ENCODE measurements at places on chromosomes 2 and 18.

DNA sequence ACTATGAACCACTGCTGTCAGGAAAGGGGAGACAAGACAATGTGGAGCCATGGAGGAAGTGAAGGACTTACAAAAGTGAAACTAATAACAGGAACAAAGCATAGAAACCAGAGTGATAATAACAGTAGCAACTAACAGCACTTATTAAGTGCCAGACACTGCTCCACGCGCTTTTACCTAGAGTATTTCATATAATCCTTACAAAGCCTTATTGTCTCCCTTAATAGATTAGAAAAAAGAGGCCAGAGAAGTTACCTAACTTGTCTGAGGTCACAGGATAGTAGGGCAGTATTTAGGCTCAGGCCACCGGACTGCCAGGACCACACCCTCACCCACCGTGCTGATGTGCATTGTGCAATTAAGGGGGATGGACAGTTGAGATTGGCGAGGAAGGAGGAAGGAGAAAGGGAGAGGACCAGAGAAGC, 98.6 kb upstream of the NFU1 start:
- DNase-seq = no peak

DNA sequence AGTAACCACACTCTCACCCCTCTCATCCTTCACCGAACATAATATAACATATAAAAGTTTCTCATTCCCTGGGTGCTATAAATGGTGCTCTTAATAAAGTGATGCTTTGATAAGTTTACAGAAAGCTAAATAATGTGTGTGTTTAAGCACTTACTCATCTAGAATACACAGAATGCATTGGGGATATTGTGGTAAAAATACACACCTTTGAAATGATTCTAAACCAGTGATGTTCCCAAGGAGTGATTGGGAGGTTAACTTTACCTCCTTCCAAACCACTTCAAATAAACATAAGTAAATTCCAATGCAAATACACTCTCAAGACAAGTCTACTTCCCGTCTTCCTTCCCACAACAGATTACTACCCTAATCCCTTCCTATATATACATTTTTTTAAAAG, 85.3 kb upstream of the TWSG1 start:
- DNase-seq = no peak

DNA sequence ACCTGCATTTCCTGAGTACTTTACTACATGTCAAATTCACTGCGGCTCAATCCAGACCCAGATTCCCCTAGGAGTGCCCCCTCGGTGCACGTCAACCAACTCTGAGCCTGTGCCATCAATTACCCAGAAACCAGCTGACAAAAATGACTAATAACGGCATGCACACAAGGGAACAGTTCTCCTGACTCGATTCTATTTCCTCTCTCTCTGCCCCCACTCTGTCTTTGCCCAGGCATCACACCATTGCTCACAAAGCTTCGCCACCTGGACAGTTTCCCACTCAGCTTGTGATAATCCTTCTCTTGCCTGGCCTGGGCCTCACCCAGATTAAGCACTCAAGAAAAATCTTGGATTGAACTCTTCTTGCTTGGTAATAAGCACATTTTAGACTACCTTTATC, 115.3 kb upstream of the NDUFV2 start:
- DNase-seq = no peak

DNA sequence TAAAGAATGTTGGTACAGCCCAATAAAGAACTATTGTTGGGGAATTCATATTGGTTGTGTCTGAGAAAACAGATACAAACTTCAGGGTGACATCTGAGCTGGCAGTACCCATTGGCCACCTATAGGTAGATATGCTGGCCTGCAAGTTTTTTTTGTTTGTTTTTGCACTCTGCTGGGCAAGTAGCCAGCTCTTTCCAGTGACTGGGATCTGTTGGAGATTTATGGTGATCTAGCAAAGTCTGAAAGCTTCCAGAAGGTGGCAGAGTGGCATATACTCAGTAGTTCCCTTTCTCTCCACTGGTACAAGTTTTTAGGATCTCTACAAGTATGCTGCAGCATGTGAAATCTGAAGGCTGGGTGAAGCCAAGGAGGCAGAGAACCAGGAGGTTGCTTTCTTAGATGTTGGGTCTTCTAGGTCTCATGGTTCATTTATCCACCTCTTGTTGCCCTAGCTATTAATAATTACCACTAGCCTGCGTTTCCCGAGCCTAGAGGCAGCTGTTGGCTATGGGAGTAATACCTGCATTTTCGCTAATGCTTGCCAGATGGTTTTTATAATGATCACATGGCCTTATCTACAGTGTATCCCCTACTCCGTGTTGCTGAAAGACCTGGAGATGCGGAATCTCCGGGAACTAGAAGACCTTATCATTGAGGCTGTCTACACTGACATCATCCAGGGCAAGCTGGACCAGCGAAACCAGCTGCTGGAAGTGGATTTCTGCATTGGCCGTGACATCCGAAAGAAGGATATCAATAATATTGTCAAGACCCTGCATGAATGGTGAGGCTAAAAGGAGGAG, 9.5 kb downstream of the COPS7B start:
- no peak for DNase-seq

DNA sequence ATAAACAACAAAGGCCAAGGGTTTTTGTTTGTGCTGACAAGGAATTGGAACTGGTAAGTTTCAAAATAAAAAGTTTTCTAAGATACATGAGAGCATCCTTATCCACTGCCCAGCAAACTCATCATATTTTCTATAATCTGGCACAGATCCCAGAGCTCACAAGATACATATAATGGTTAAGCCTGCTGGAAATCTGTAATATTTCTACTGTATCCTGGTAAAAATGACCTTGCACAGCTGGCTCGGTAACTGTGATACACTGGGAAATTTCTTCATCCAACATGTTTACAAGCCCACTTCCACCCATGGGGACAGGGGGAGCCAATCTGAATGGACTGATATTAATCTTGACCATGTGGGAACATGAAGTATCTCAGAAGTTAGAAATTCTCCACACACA, 425.4 kb upstream of the MMADHC start:
- DNase-seq = no peak

- no peak for DNase-seq
These were observed 295.6 kb downstream of the ZNF385B start for GRCh38 chr2:179565807-179566206.

DNA sequence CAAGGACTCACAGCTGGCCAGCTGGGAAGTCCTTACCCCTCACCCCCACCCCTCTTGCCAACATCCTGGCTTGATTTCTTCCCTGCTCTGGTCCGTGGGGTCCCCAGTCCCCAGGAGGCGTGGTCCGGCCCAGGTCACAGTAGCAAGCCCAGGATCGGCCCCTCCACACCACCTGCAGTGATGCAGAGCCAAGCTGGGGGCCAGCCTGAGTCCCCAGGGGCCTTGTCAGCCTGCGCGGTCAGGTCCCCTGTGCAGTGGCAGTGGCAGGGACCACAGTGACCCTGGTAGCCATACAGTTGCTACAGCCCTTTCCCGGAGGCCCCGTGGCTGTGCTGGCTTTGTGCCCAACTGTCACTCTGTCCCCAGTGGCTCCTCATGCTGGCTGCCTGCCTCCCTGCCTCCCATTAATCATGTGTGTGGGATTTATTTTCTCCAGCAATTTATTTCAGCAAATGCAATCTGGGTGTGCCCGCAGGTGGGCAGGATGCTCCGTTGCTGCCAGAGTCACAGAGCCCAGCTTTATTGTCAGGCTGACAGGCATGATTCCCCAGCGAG, 8.8 kb upstream of the PRSS56 start:
- DNase-seq = no peak

DNA sequence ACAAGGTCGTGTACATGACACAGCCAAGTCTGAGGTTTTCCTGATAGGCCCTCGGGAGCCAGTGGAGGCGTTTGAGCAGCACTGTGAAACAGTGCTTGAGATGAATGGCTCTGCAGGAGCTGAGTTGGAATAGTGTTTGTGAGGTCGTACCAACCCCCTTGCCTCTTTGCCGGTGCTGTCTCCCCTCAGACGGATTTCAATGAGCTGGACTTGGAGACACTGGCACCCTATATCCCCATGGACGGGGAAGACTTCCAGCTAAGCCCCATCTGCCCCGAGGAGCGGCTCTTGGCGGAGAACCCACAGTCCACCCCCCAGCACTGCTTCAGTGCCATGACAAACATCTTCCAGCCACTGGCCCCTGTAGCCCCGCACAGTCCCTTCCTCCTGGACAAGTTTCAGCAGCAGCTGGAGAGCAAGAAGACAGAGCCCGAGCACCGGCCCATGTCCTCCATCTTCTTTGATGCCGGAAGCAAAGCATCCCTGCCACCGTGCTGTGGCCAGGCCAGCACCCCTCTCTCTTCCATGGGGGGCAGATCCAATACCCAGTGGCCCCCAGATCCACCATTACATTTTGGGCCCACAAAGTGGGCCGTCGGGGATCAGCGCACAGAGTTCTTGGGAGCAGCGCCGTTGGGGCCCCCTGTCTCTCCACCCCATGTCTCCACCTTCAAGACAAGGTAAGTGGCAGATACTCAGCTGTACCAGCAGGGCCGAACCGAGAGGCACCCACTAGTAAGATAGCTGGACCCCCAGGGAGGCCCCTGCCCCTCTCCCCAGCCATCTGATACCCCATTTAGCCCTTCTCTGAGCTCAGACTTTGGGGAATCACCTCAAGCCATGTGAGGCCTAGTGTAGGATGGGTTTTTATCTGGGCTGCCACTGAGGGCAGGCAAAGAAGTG, 83.1 kb downstream of the EPAS1 start:
- DNase-seq = no peak

DNA sequence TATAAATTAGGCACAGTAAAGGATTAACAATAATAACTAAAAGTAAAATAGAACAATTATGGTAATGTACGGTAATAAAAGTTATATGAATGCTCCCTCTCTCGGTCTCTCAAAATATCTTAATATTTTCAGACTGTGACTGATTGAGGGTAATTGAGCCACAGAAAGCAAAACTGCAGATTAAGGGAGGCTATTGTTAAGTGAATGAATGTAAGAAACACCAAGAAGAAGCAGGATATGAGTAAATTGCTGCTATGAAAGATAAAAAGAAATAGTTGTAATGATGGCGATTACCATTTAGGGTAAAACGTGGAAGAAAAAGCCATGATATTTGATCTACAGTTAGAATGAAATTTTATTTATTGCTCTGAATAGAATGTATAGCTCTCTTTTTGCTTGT, 24.1 kb downstream of the GULP1 start:
- no peak for DNase-seq

GRCh38 chr18:76426737-76427305, 68.2 kb downstream of the ZNF516 start:
- DNase-seq = no peak

DNA sequence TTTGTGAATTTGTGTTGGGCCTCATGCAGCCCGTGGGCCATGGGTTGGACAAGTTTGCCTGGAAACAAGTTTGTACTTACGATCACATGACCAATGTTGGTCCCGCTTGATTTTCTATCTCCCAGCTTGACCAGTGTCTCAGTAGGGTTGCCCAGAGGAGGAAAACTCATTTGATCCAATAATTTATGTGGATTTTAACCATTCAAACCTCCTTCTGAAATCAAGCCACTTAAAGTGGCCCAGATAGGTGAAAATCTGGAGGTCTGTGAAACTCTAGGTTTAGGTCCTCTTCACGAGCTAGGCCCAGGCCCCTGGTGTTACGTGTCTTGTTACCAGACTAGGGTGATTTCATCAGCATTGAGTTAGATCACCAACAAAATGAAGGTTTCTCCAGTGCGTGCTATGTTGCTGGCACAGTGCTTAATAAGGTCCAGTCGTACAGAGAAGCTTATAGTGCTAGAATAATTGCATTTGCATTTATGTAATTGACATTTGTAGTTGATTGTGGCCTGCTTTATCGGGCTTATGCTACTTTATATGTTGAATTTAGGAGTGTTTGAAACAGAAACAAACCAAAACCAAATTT, 4.4 kb downstream of the ACTR2 start:
- no peak for DNase-seq

- DNase-seq = no peak
These were observed 157.1 kb upstream of the CCDC150 start for GRCh38 chr2:196482119-196483065.

GRCh38 chr2:23422089-23423061, 37.4 kb downstream of the KLHL29 start:
- DNase-seq = no peak

GRCh38 chr18:6249170-6249569, 165.5 kb downstream of the L3MBTL4 start:
- DNase-seq = no peak

- no peak for DNase-seq
These were observed 4.9 kb upstream of the CHN1 start for GRCh38 chr2:175009917-175010621.

DNA sequence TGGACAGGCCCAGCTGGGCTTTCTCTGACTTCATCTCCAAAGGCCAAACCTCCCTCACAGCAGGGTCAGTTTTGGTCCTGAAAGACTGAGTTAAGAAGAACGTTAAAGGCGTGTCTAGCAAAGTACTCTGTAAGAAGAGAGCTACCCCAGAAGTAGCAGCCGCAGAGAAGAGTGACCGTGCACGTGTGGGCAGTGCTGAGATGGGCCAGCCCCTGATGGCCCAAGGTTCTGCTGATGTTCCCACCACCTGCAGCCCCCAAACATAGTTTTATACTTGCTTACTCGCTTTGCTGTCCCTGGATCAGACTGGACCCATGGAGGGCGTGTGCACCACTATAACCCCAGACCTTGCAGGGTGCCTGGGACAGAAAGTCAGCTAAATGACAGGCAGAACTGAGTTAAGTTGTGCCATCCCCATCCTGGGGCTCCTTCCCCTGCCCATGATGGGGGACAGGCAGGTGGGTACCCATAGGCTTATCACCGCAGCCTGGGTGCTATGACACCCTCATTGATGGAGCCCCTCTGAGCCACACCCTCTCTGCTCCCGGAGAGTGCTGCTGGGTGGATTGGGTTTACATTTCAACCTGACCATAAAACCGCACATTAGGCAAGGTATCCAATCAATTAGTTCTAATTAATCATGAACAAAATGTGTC, 367.3 kb upstream of the HS6ST1 start:
- no peak for DNase-seq

DNA sequence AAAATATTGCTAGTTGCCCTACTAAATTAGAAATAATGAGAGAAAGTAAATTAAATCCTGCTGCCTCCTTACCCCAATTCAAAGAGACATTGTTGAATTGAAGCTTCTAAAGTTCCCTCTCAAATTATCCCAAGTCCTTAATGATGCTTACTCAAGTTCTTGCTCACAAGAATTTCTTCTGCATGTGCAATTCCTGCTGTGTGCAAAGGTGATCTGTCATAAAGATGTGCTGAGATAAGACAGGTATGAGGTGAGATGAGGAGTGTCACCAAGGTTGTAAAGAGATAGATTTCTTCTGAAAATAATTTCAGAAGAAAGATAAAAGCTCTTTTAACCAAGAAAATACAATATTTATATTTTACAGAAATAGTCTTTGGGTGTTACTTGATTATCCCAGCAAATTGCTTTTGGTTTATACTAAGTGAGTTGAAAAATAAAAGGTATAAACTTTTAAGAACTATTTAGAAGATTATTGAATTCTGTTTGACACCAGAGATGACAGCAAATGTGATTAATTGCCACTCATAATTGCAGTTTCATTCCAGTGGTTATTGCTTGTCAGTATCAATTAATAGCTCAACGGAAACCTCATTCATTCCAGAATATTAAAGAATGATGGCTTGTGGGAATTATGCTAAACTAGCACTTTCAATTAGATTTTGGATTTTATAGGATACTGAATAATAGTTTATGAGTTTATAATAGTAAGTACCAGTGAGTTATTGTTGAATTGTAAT, 674.3 kb downstream of the STK39 start:
- no peak for DNase-seq

All from Right ventricle myocardium superior (tissue), 1 donor.